ENCODE measurements at places on chromosomes 4 and X. TPM values are rescaled to one million over a fixed set of nuclear protein-coding genes. Genes with fewer than 3 reads are reported as not detected.

DNA sequence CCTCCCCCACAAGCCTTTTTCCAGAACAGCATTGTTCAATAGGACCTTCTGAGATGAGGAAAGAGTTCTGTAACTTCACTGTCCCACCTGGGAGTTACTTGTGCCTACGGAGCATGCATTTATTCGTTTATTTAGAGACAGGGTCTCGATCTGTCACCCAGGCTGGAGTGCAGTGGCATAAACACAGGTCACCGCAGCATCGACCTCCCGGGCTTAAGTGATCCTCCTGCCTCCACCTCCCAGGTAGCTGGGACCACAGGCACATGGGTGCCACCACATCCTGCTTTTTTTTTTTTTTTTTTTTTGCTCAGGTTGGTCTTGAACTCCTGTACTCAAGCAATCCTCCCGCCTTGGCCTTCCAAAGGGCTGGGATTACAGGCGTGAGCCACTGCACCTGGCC lies 2.9 kb downstream of the MAP3K15 start:
- DNase-seq = no peak

DNA sequence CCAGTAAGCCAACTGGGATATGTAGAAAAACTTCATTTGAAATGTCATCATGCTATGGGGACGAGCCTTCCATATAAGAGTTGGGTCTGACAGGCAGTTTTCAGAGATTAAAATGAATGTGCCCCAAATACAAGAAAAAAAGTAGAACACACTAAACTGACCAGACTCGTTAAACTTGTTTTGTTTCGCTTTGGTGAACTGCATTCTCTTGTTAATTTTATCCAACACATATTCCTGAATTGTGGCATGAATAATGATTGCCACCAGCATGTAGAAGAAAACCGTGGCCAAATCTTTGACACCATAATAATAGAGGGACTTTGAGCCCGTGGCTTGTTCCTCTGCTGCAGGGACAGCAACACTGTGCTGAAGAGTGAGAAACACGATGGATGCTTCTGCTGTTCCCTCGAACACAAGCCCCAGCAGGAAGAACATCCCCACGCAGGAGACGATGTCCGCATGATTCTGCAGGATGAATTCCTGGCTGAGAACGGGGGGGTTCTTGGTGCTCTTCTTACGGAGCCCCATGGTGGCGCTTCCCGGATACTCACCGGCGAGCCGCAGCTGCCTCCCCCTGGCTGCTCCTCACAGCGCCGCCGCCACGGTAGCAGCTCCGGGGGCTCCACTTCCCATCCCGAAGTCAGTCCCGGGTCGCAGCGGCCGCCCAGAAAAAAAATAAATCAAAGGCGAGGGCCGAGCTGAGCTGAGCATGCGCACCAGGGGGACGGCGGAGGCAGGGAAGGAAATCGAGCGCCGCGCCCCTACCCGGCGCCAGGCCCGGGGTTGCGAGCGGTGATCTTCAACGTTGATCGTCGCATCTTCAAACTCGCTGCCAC lies at the start of gene TRAM1L1:
TRAM1L1 (minus strand) TSS at position 711 of the 836 bp plus-strand sequence; CDS start at position 528, 183 bp downstream.
- peak; percentile 72 for DNase-seq

DNA sequence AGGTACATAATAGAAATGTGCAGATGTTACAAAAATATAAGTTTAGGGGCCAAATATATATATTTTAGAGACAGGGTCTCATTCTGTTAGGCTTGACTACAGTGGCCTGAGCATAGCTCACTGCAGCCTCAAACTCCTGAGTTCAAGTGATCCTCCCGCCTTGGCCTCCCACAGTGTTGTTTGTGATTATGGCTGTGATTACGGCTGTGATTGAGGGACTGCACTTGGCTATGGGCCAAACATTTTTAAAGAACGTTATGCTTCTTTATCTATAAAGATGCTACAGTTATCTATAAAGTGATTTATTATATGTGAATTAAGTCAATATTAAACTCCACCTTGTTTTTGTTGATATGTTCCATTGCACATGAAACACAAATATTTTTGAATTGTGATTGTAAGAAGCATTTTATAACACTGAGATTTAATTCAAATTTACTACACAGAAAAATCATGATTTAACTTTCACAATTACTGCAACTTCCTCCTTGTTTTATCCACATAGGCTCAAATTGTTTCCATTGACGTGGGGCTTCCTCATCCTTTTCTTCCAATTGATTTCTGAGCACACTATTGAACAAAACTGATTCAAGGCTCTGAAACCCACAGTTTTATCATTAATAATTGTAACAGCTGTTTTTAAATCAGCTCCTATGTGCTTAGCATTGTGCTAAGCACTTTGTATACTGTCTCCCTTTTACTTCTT lies 68.4 kb upstream of the BMPR1B start:
- DNase-seq = no peak

- DNase-seq = no peak
These were observed 466.8 kb upstream of the INTU start for GRCh38 chr4:127165971-127166370.

DNA sequence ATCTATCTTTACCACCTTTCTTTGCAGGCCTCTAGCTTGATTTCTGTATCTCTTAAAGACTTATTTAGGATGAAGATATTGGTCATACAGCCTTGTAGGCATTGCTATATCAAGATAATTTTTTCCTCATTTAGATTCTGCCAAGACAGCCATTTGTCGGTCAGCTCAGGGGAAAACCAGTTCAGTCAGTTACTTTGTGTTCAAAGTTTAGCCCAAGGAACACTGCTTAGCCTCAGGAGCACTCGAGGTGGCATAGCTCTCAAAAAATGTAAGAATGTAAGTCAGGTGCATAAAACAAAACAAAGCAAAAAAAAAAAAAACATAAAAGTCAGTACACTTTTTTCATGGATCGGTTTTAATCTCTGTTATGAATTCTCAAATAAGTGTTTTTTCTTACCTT lies 43.4 kb downstream of the NRK start:
- DNase-seq = no peak

DNA sequence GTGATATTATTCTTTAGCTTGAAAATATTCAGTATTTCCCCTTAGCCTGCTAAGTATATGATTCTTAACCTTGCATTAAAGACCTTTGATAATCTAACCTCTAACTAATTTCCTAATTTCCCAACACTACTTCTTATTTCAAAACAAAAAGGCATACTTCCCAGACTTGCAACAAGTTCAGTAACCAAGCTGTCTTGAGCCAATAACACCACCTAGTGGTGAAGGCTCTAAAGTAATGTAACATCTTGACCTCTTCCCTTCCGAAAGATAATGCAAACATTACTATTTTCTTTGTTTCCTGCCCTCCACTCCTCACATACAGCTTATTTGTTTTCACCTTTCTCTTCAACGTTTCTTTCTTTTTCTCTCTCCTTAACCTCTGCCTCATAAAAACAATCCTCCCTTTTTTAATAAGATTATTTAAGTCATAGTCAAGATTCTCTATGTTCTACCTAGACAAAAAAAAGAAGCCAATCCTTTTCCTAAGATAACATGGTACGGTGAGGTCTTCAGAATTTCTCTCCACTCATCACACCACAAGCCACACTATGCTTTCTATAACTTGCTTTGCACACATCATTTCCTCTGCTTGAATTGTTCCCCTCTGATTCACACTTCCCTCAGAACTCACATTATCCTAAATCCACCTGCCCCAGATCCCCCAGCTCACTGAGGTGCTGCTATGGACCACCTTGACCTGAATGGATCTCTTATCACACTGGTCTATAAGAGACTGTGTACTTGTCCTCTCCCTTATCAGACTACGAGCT lies 3.5 kb downstream of the FAT1 start:
- no peak for DNase-seq

DNA sequence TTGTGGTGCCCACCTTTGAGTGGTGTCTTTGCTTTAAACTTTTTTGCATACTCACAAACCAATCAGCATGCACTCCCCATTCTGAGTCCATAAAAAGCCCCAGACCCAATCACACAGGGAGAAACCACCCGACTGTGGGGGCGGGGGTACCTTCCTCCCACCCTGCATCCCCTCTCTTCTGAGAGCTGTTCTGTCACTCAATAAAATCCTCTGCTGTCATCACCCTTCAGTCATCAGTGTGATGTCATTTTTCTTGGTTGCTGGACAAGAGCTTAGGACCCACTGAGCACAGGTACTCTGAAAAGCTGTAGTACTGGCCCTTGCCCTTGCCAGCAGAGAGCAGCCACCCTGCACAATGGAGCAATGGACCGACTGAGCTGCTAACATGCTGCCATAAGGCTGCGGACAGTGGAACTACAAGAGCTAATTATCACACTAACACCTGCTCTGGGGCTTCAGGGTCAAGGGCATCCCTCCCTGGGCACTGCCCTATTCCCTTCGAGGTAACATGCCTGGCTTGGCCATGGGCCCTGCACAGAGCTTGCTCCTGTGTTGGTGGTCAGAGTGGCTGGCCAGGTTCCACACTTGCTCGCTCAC lies 62.9 kb upstream of the PGRMC2 start:
- DNase-seq = peak; percentile 29

DNA sequence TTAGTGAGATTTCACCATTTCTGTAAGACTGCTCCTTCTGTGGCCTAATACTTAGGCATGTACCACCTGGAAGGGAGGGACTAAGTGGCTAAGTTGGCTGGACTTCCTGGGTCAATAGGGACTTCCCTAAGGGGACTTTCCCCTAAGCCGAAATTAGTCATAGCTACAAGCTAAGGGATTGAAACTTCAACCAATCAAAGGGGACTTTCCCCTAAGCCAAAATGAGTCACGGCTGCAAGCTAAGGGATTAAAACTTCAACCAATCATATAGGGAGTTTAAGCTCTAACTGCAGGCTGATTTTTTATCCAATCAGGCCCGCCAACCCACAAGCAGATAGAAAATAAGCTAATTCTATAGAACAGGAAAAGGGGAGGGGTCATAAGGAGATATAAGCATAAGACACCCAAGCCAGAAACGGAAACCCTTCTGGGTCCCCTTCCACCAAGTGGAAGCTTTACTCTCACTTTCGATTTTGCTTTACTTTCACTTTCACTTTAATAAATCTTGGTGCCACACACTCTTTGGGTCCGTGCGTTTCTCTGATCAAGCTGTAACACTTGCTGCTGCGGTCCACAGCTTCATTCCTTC lies 382.8 kb downstream of the KLHL4 start:
- no peak for DNase-seq

- DNase-seq = no peak
These were observed 16.6 kb downstream of the SAT1 start for GRCh38 chrX:23799469-23800065.

GRCh38 chrX:132271311-132271778 lies 52.1 kb upstream of the RAP2C start:
- DNase-seq = no peak

GRCh38 chr4:73067971-73068394 lies 1.5 kb downstream of the COX18 start:
- no peak for DNase-seq

- DNase-seq = no peak
These were observed 32.9 kb downstream of the HOPX start for GRCh38 chr4:56648021-56648823.

GRCh38 chrX:70293621-70294020 lies 3.7 kb downstream of the KIF4A start:
- DNase-seq = no peak

GRCh38 chr4:86221002-86221401 lies 138.9 kb downstream of the MAPK10 start:
- no peak for DNase-seq

- DNase-seq = no peak
These were observed 93.2 kb upstream of the ATP8A1 start for GRCh38 chr4:42750091-42750490.

DNA sequence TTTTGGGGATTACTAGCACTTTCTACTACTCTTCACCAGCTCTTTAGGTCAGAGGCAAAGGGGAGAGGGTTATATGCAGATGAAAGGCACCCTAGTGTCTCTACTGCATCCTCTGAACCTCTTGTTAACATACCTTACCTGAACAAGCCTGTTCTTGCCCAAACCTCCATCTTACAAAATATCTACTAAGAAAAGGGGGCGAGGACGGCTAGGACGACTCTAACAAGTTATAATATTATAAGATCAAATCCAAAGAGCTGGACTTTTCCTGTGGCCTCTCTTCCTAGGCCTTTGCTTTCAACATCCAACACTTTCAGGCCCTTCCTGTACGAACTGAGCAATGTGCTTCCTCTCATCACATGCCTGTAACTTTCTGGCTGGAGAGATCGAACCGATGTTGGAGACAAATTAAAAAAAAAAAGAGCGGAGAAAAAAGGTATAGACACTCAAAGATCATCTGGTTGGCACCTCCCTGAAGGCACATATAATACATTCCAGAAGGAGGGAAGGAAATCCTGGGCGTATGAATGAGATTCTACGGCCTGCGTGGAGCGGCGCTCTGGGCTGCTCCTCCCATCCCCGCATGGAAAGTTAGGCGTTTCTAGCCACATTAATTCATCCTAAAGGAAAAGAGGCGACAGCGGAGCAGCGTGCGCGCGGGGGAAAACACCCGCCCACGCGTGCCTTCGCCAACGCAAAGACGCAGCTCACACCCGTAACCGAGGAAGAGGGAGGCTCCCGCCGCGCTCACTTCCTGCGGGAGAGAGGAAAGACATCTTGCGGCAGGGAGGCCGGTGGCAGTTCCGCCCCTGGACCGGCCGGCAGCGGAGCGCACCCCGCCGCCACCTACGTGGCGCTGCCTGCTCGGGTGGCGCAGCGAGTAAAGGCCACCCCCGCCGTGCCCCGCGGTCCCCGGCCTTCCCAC lies 808 bp downstream of the PRDM5 start:
- peak; percentile 85 for DNase-seq

DNA sequence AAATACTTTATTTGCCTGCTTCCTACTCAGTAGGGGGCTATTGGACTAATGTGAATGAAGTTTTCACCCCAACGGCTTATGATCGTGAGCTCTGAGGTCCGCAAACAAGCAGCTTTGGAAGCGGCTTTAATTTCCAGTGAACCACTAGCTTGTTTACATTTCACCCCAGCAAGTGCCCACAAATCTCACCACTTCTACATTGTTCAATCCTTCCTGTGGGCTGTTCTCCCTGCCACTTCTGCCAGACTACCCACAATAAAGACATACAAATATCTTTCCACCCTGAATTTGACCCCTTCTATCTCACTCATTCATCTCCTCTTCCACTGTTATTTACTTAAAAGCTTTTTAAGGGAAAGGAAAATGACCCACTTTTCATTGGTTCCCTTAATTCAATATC lies 98.0 kb downstream of the CDS1 start:
- no peak for DNase-seq

DNA sequence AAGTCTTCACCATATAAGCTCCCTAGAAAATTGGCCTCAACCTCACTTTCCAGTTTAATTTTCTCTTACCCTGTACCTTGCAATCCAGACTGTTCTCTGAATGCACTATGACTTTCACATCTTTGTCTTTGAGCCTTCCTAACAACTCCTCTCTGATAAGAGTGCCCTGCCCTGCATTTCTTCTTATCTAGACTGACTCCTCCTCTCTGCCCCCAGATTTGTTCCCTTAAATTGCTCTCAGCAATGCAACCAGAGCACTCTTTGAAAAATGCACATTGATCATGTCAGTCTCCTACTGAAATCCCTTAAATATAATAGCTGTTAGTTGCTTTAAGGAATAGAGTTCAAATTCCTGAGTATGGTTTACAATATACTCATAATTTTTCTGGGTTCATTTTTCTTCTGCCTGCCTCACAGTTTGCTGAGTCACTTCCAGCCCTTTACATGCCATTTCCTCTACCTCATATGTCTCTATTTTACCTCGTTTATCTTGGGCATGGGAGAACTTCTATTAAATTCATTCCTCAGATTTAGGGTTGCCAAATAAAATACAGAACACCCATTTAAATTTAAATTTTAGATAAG lies 582.7 kb upstream of the AADAT start:
- no peak for DNase-seq

- DNase-seq = no peak
These were observed 145.0 kb upstream of the CT83 start for GRCh38 chrX:116607776-116608175.

Gene ITM2A
- 68.4 TPM for total RNA-seq

Gene CLNK
- not detected for total RNA-seq

Gene ANOS1
- total RNA-seq = 5.8 TPM

Gene ARHGAP36
- total RNA-seq = not detected

Gene TMPRSS11F
- total RNA-seq = not detected

Gene NLRP2B
- not detected for total RNA-seq

Gene TMEM156
- not detected for total RNA-seq
